Activated CD8-positive, alpha-beta T cell treated with anti-CD3 and anti-CD28 coated beads, Interleukin-2, amount 10 ng/mL, durations not matched to agents 7 days and 5 days (primary cell): ENCODE measurements at places on chromosomes 3 and 15. TPM values are rescaled to one million over a fixed set of nuclear protein-coding genes. Genes with fewer than 3 reads are reported as not detected.
A peak's percentile ranks its signal among the peaks of the same experiment; 100 is the strongest.

DNA sequence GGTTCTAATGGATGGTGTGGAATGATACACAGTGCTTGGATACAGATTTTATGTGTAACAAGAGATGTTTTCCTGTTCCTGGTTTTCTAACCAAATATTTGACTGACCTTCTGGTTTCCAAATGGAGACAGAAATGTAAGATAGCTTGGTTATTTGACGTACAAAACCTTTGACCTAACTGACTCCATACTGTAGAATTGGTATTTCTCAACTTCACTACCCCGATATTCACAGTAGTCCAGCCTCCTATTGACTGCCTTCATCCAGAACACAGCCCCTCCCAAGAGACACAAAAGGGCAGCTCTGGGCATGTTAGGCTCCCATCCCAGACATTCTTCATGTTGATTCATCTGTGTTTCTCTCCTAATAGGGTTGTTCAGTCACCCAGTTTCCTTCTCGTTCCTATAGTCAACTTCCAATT lies 33.4 kb downstream of the MYO1E start:
- no peak for DNase-seq
- peaks cover 9% of the 10 kb centered on the region for H3K4me1 ChIP-seq
- no peak overlapping the region for H3K27ac ChIP-seq

GRCh38 chr3:47000198-47000815 lies 20.8 kb downstream of the NBEAL2 start:
- H3K4me1 ChIP-seq = peaks cover 39% of the 10 kb centered on the region
- no peak for DNase-seq
- peak overlapping the region; percentile 52 for H3K27ac ChIP-seq
- H3K4me3 ChIP-seq = no peak overlapping the region
- H3K27me3 ChIP-seq = no peaks in the 10 kb centered on the region

The HTD2 gene
- total RNA-seq = 7.6 TPM

The ARL6IP5 gene
- total RNA-seq = 153 TPM

The LRRIQ4 gene
- 0.16 TPM for total RNA-seq
